NCI-H1105 (cell line): ENCODE measurements at places on chromosomes 12 and 14.

- no peak for DNase-seq
Observed at GRCh38 chr14:68554231-68554630, 238.6 kb downstream of the ZFP36L1 start.

DNA sequence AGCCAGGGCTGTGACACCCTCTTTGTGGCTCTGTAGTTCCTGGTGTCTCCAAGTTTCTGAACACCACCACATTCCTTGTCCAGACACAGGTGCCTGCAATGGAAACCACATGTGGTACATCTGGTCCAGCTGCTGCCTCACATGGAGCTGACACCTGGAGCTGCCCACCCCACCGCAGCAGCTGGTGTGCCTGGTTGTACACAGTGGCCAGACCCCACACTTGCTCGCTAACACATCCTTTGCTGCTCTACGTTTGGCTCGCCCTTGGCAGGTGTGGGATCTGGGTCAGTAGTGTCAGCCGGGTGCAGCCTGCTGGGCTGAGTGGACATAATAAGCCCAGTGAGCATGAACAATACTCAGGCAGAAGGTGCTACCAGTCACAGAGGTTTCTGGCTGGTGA is 198.9 kb downstream of the ADGRD1 start:
- no peak for DNase-seq

- no peak for DNase-seq
Observed at GRCh38 chr14:105299654-105300541, 903 bp downstream of the BRF1 start.

GRCh38 chr12:92938018-92938417 is 8.9 kb upstream of the EEA1 start:
- no peak for DNase-seq

GRCh38 chr14:23864259-23864658 is 89.3 kb upstream of the DHRS4 start:
- no peak for DNase-seq
